ENCODE measurements at places on chromosomes 1 and 21.

DNA sequence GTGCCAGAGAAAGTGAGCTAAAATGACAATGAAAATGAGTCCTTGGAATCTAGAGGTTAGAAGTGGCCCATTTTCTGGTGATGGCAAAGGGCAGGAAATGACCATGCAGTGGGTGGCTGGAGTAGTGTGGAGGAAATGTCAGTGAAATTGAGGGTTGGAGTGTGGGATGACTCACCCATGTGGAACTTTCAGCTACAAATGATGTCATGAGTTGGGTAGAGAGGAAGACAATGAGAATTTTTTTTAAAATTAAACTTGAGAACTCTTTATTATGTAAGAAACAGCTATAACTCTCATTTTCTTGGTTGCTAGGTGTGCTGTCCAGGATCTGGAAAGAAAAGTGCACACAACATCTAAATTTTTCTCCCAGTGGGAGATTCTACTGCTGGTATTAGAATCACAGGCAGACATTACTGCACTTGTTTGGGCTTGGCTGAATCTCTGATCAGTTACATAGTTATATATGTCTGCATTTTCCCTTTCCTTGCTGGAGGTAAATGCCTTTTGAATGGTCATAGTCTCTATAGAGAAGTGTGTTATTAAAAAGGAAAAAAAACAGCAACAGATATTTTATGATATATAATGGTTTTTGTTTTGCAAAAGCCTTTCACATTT is 56.8 kb upstream of the GNG12 start:
- H3K4me3 ChIP-seq = no peak overlapping the region
- DNase-seq = peak; percentile 31
- no peak overlapping the region for H3K27ac ChIP-seq
- peaks cover 9% of the 10 kb centered on the region for H3K4me1 ChIP-seq

- no peaks in the 10 kb centered on the region for H3K4me1 ChIP-seq
- no peaks in the 10 kb centered on the region for H3K36me3 ChIP-seq
- H3K4me3 ChIP-seq = no peak overlapping the region
Observed at GRCh38 chr1:14263225-14263624, 335.3 kb upstream of the KAZN start.

- no peak overlapping the region for H3K27ac ChIP-seq
- H3K4me1 ChIP-seq = no peaks in the 10 kb centered on the region
- DNase-seq = no peak
Observed at GRCh38 chr21:39663066-39663465, 50.3 kb downstream of the B3GALT5 start.

- no peak overlapping the region for H3K4me3 ChIP-seq
- H3K27me3 ChIP-seq = peaks cover 11% of the 10 kb centered on the region
- no peaks in the 10 kb centered on the region for H3K36me3 ChIP-seq
- H3K4me1 ChIP-seq = no peaks in the 10 kb centered on the region
- DNase-seq = no peak
Observed at GRCh38 chr1:115237507-115237906, 100.5 kb downstream of the NGF start.

- H3K4me3 ChIP-seq = no peak overlapping the region
- H3K27ac ChIP-seq = no peak overlapping the region
- no peaks in the 10 kb centered on the region for H3K36me3 ChIP-seq
- DNase-seq = no peak
- no peaks in the 10 kb centered on the region for H3K4me1 ChIP-seq
Observed at GRCh38 chr1:81752840-81753239, 47.9 kb upstream of the ADGRL2 start.

GRCh38 chr1:18572022-18572880 is 58.4 kb upstream of the PAX7 start:
- no peak overlapping the region for H3K27ac ChIP-seq
- H3K4me1 ChIP-seq = no peaks in the 10 kb centered on the region
- no peak for DNase-seq
- H3K36me3 ChIP-seq = no peaks in the 10 kb centered on the region

GRCh38 chr1:2216767-2217058 is 11.4 kb upstream of the SKI start:
- DNase-seq = no peak
- no peak overlapping the region for H3K27ac ChIP-seq
- H3K36me3 ChIP-seq = no peaks in the 10 kb centered on the region
- H3K4me3 ChIP-seq = no peak overlapping the region

- no peaks in the 10 kb centered on the region for H3K36me3 ChIP-seq
- DNase-seq = peak; percentile 67
- no peaks in the 10 kb centered on the region for H3K4me1 ChIP-seq
- no peak overlapping the region for H3K27ac ChIP-seq
Observed at GRCh38 chr1:201408176-201408833, 9.2 kb upstream of the LAD1 start.

DNA sequence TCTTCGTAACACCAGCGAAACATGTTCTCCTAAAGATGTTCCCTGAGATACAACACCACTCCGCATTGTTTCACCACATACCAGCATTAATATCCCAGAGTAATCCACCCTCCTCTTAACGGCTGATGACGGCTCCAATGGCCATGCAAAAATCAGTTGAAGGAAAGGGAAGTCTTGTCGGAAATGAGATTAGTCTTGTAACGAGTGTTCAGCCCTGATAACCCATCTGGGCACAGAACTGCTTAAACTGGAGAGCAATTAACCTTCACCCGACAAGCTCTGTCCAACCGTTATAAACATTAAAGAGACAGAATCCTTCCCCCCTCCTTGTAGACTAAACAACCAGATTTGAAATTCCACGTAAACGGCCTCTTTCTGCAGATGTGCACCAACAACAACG is 21.9 kb downstream of the ERG start:
- no peak for DNase-seq
- no peak overlapping the region for H3K4me3 ChIP-seq
- peaks cover 83% of the 10 kb centered on the region for H3K27me3 ChIP-seq
- peaks cover 2% of the 10 kb centered on the region for H3K4me1 ChIP-seq

- DNase-seq = no peak
- no peaks in the 10 kb centered on the region for H3K36me3 ChIP-seq
- no peak overlapping the region for H3K27ac ChIP-seq
Observed at GRCh38 chr1:9271283-9271682, 21.4 kb upstream of the SPSB1 start.

DNA sequence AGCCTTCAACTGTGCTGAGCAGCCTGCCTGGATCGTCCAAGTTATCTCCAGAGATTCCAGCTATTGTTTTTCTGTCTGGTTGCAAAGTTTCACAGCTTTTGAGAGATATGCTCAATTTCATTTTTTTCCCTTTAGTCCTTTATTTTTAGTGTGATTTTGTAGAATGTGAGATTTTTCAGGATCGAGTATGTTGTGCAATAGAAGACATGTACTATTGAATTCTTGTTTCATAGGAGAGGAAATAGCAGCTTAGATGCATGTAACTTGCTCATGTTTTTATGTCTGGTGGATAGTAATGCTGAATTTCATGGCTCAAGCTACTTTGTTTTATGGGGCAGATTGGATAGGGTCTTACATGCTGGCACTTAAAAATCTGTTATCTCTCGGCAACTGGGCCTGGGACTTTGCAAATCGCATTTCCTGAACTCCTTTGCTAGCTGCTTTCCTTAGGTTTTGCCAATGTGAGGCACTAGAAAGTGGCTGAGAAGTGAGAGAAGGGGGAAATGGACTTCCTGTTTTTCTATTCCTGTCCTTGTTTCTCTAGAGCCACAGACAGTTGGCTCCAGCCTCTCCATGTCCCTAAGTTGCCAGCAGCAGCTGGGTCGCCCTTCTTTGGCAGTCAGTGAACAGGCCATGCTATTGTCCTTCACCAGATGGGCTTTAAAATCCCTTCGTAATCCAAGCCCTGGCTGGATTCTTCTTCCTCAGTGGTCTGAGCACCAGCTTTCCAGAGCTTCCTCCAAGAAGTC is 101.4 kb upstream of the PDE4B start:
- H3K27ac ChIP-seq = no peak overlapping the region
- H3K27me3 ChIP-seq = peaks cover 14% of the 10 kb centered on the region
- no peak for DNase-seq
- no peaks in the 10 kb centered on the region for H3K36me3 ChIP-seq

GRCh38 chr1:157197906-157198435 is 59.8 kb upstream of the ETV3 start:
- peaks cover 5% of the 10 kb centered on the region for H3K4me1 ChIP-seq
- H3K27ac ChIP-seq = no peak overlapping the region
- no peaks in the 10 kb centered on the region for H3K36me3 ChIP-seq
- DNase-seq = no peak
- no peak overlapping the region for H3K4me3 ChIP-seq
- peaks cover 33% of the 10 kb centered on the region for H3K27me3 ChIP-seq

- DNase-seq = no peak
- H3K27ac ChIP-seq = no peak overlapping the region
- H3K4me1 ChIP-seq = no peaks in the 10 kb centered on the region
- no peak overlapping the region for H3K4me3 ChIP-seq
Observed at GRCh38 chr1:196361112-196361714, 247.0 kb downstream of the KCNT2 start.

GRCh38 chr1:241482761-241483250 is 36.7 kb downstream of the FH start:
- no peak overlapping the region for H3K4me3 ChIP-seq
- H3K36me3 ChIP-seq = no peaks in the 10 kb centered on the region
- peaks cover 3% of the 10 kb centered on the region for H3K27me3 ChIP-seq
- DNase-seq = no peak
- no peak overlapping the region for H3K27ac ChIP-seq
- no peaks in the 10 kb centered on the region for H3K4me1 ChIP-seq

- H3K4me1 ChIP-seq = peaks cover 16% of the 10 kb centered on the region
- H3K4me3 ChIP-seq = peak overlapping the region; percentile 61
- DNase-seq = peak; percentile 64
- H3K27me3 ChIP-seq = peaks cover 47% of the 10 kb centered on the region
- no peak overlapping the region for H3K27ac ChIP-seq
- peaks cover 3% of the 10 kb centered on the region for H3K36me3 ChIP-seq
Observed at GRCh38 chr1:205344066-205344928, 12.4 kb downstream of the KLHDC8A start.

DNA sequence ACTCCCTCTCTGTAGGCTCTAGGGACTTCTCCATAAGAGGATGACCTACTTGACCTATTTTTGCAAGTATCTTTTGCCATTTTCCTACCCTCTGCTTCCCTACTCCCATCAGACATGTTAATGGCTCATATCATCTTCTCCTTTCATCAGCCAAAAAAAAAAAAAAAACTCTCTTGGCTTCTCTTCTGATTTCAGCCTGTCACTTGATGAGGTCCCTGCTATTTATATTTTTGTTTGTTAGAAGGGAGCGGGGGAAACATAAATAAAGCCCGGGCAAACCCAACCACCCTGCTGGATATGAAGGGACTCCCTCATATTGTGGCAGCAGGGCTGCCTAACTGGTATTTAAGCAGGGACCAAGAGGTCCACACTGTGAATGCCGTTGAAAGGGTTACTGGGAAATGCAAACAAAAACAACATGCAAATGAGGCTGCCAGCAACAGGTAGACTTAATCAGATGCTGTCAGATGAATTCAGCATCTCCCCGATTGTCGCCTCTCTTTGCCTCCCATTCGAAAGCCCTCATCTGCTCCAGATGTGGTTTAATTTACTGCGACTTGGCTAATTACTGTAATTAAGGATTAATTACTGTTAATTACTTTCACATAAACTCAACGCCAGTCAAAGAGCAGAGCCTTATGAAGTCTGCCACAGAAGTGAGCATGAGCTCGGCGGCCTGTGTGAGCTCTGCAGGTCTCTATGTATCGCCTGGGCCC is 172.3 kb downstream of the PBX1 start:
- no peak overlapping the region for H3K4me3 ChIP-seq
- H3K27ac ChIP-seq = no peak overlapping the region
- DNase-seq = no peak
- H3K27me3 ChIP-seq = no peaks in the 10 kb centered on the region
- no peaks in the 10 kb centered on the region for H3K4me1 ChIP-seq
- no peaks in the 10 kb centered on the region for H3K36me3 ChIP-seq

DNA sequence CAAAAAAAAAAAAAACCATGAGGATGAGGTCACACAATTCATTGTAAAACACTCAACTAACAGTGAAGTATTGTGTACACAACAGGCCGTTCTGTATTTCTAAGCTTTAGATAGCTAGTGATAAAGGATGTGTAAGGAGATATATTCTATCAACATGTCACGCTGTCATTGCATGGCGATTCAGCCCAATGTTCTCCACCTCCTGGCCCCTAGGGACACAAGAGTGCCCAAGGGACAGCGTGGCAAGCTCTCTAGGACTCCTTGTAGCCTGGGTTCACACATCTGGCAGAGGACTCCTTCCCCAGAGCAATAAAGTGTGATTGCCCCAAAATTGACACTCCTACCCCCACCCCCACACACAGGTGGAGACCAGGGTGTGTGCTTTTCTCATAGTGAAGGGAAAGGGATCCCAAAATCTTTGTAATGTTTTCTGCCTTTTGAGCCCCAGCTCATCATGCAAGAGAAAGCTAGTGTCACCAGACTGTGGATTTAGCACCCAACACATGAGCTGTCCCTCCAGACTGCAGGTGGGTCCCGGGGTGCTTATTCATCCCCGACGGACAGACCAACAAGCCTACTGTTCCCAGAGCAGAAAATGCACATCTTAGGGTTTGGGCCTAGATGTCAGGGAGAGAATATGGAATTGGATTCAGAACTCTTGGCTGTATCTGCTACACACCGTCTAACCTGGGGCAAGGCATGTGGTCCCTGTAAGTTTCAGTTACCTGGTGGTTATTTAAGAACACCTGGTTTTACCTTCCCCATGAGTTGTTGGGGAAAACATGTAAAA is 11.5 kb downstream of the TMPRSS3 start:
- H3K27me3 ChIP-seq = no peaks in the 10 kb centered on the region
- H3K36me3 ChIP-seq = peaks cover 88% of the 10 kb centered on the region
- H3K4me1 ChIP-seq = peaks cover 31% of the 10 kb centered on the region
- DNase-seq = no peak
- no peak overlapping the region for H3K27ac ChIP-seq
- no peak overlapping the region for H3K4me3 ChIP-seq

DNA sequence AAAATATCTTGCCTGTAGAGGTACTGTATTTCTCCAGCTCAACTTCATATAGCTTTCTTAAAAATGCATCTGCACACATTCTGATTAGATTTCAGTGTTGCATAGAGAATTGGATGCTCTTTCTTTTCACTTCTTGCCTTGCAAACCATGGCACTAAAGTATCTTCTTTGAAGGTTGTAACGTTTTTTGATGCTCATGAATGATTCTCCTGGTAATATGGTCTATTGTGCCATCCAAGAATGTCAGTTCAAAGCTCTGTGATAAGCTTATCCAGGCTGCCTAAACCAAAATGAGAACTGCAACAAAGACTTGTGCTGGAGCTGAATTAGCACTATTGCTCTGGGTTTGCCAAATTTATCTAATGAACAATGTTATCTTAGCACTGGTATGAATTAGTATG is 1.9 kb downstream of the SGIP1 start:
- no peak overlapping the region for H3K27ac ChIP-seq
- no peaks in the 10 kb centered on the region for H3K36me3 ChIP-seq
- H3K4me3 ChIP-seq = no peak overlapping the region
- no peak for DNase-seq
- peaks cover 12% of the 10 kb centered on the region for H3K4me1 ChIP-seq

Data from activated naive CD8-positive, alpha-beta T cell treated with anti-CD3 and anti-CD28 coated beads for 36 hours (primary cell).